ENCODE measurements at places on chromosomes 4 and X. TPM values are rescaled to one million over a fixed set of nuclear protein-coding genes. Genes with fewer than 3 reads are reported as not detected.

DNA sequence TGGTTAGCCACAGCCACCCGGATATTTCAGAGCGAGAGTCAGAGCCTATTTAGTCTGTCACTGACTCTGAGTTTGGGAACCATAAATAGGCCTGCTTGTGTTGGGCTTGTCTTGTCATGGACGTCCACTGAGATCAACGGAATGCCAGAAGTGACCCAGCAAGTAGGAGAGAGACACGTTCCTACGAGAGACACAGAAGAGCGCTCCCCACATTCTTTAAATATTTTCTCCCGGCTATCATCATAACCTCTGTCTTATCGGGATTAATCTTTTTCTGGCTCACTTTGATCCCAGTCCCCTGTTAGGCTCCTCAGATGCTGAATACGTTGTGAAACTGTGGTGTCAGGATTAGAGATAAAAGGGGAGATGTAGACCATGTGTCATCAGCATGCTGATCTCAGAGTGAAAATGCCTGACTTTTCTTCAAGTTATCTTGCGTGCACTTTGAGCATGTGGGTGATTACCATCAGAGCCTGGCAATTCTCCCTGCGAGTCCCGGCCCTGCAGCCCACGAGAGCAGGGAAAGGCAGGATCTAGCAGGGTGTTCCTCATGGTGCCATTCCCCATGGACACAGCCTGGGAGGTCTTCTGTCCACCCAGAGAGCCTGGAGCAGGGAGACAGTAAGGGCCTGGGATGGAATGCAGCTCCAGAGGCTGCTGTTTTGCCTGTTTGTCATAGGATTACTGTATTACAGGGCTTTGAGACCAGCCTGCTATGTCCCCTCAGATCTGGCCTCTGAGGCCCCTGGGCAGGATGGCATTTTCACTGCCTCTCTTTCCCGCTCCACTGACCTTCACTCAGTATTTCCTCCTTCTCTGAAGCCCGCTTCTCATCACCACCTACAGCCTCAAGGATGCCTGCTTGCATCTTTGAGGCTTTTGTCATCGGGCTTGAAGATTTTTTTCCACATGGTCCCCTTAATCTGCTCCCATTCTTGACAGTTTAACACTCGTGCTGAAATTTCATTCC is 2.8 kb upstream of the TENM3 start:
- peak overlapping the region; percentile 88 for H3K27ac ChIP-seq
- H3K27me3 ChIP-seq, result no peaks in the 10 kb centered on the region
- peak; percentile 72 for DNase-seq
- peaks cover 4% of the 10 kb centered on the region for H3K4me1 ChIP-seq
- no peak overlapping the region for H3K4me3 ChIP-seq
- no peaks in the 10 kb centered on the region for H3K36me3 ChIP-seq

Gene ADRA2C
- total RNA-seq, result 4.9 TPM

- H3K4me3 ChIP-seq, result no peak overlapping the region
- no peak overlapping the region for H3K27ac ChIP-seq
- peaks cover 27% of the 10 kb centered on the region for H3K4me1 ChIP-seq
- no peak for DNase-seq
Observed at GRCh38 chrX:24168807-24169206, 19.3 kb downstream of the ZFX start.

DNA sequence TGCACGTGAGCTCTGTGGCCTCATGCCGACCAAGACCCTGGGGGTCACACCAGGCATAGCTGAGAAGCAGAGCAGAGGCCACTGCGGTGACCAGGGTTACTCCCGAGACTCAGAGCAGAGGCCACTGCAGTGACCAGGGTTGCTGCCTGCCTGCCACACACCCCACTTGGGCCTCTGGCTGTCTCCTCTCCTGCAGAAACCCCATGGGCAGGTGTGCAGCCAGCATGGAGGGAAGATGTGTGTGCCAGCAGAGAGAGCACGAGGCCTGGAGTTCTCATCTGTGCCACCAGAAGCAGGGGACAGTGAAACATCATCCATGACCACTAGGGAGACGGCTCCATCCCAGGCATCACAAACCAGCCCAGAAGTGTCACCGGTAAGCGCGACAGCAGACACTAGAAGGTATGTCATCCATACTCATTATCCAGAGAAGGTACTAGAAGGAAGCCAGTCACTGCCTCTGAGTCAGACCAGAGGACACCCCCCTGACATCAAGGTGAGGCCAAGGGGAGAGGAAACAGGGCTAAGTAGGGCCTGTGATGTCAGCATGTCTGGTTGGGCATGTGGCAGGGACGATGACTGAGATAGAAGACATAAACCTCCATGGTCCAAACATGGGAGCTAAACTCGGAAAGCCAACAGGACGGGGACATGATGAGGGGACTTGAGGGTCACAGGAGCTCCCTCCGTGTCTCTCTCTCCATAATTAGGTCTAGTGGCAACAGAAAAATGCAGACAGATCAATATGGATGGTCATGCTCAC is 24.2 kb upstream of the SPON2 start:
- H3K4me1 ChIP-seq, result peaks cover 40% of the 10 kb centered on the region
- H3K27me3 ChIP-seq, result no peaks in the 10 kb centered on the region
- no peaks in the 10 kb centered on the region for H3K36me3 ChIP-seq
- DNase-seq, result no peak

Gene CFAP47
- total RNA-seq, result 0.04 TPM

Gene PNMA6F
- 0.14 TPM for total RNA-seq

DNA sequence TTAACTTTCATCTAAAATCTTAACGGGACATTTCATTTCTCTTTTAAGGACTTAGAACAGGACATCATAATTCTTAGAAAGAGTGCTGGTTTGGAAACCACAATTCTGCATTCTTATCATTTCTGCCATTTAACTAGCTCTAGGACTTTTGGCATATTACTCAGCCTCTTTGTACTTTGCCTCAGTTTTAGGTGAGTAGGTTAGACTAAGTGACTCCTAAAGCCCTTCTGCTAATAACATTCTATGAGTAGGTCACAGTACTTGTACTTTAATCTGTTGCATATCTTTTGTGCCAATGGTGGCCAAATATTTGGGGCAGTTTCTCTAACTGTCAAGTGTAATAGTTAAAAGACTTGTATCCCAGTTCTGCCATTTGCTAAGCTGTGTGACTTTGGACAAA is 115.4 kb upstream of the NUDT6 start:
- H3K27ac ChIP-seq, result no peak overlapping the region
- no peak overlapping the region for H3K4me3 ChIP-seq
- no peaks in the 10 kb centered on the region for H3K27me3 ChIP-seq

DNA sequence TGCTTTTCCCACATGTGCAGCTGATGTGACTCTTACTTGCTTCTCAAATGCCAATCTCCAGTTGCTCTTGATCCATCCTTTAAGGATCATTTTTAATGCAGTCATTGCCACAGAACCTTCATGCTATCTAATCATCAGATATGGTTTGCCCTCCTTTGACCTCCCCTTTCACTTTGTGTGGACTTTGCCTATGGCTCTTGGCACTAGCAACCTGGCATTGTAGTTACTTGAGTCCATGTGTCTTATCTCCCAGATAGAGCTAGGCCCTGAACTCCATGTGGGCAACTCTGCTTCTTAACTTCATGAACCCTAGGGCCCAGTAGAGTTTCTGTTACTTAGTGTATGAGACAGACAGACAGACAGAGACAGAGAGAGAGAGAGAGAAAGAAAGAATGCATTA is 41.6 kb downstream of the MTM1 start:
- H3K4me3 ChIP-seq, result no peak overlapping the region
- no peaks in the 10 kb centered on the region for H3K4me1 ChIP-seq
- no peaks in the 10 kb centered on the region for H3K36me3 ChIP-seq
- no peaks in the 10 kb centered on the region for H3K27me3 ChIP-seq
- DNase-seq, result no peak

DNA sequence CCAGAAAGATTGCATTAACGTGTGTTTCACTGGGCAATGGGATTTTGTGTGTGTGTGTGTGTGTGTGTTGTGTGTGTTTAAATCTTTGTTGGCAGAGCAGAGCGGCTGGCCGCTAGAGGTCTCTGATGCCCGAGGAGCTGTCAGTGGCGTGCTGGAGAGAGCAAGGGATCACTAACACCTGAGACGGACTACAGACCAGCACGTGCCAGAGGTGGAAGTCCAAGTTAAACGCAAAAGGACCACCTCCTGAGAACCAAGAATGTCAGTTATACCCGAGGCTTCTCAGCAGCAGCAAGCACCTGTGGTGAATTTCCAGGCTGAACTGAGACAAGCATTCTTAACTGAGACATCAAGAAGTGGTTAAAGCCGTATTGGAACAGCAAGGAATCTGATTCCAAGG is 9.0 kb upstream of the SLC25A14 start:
- peak; percentile 51 for DNase-seq
- H3K4me1 ChIP-seq, result no peaks in the 10 kb centered on the region
- no peak overlapping the region for H3K4me3 ChIP-seq
- H3K27ac ChIP-seq, result no peak overlapping the region
- no peaks in the 10 kb centered on the region for H3K36me3 ChIP-seq
- H3K27me3 ChIP-seq, result peaks cover 16% of the 10 kb centered on the region

GRCh38 chr4:110484767-110485166 is 8.8 kb downstream of the ENPEP start:
- H3K36me3 ChIP-seq, result no peaks in the 10 kb centered on the region
- H3K4me1 ChIP-seq, result no peaks in the 10 kb centered on the region
- H3K27me3 ChIP-seq, result no peaks in the 10 kb centered on the region
- no peak overlapping the region for H3K27ac ChIP-seq
- DNase-seq, result no peak

DNA sequence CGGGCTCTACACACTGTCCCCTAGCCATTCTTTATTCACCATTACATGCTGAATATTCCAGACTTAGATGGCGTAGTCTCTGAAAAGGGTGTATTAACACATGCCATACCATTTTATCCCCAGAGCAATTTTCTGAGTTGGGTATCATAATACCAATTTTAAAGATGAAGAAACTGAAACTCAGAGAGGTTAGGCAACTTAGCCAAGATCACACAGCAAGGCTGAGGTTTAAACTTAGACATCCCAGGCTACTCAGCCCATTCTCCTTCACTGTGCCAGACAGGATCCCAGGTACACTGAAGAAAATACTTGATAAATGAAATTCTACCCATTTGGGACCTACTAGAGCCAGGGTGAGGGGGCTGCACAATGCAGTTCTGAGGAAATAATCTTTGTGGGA is 67.4 kb upstream of the ARHGAP36 start:
- H3K27ac ChIP-seq, result no peak overlapping the region
- peaks cover 43% of the 10 kb centered on the region for H3K27me3 ChIP-seq
- H3K36me3 ChIP-seq, result no peaks in the 10 kb centered on the region
- H3K4me3 ChIP-seq, result no peak overlapping the region

GRCh38 chr4:19982556-19982955 is 269.1 kb upstream of the SLIT2 start:
- H3K4me1 ChIP-seq, result peaks cover 12% of the 10 kb centered on the region
- H3K36me3 ChIP-seq, result no peaks in the 10 kb centered on the region
- H3K27me3 ChIP-seq, result no peaks in the 10 kb centered on the region
- no peak for DNase-seq
- H3K4me3 ChIP-seq, result no peak overlapping the region

DNA sequence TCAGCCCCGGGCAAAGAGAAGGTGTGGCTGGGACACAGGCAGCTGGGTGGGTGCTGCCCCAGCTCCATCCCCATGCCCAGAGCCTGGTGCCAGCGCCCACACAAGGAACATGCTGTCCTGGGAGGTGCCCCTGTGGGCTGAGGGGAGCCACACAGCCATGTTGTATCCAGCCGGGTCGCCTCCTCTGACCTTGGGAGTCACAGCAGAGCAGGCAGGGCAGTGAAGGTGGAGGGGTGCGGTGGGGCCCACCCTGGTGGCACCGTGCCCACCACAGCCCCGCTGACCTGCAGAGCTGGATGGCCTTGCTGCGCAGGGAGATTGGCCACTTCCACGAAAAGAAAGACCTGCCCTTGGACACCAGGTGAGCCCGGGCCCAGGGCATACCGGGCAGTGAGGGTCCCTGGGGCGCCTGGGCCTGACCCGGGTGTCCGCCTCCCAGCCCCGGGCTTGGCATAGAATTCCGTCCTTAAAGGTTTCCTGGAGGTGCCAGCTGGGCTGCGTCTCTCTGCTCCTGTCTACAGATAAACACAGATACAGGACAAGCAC is 18.7 kb upstream of the ADD1 start:
- peaks cover 53% of the 10 kb centered on the region for H3K36me3 ChIP-seq
- H3K4me1 ChIP-seq, result no peaks in the 10 kb centered on the region
- H3K27ac ChIP-seq, result no peak overlapping the region
- no peaks in the 10 kb centered on the region for H3K27me3 ChIP-seq
- no peak overlapping the region for H3K4me3 ChIP-seq
- no peak for DNase-seq

DNA sequence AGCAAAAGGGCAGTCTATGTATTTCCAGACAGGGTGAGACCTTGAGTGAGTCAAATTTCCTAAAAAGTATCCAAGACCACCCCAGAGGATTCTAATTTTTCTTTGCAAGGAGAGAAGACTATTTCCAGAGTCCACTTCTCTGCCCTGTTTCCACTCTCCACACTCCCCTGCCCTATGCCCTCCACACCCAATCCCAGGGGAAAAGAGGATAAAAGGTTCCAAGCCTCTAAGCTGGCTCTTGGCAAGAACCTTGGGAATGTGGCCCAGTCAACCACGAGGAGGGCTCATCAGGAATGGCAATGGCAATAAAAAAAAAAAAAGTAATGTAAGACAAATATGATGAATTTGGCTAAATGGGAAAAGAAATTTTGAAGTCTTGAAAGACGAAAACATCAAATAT is 65.9 kb downstream of the SRPX start:
- H3K4me3 ChIP-seq, result no peak overlapping the region
- H3K27me3 ChIP-seq, result peaks cover 5% of the 10 kb centered on the region
- no peak for DNase-seq
- H3K4me1 ChIP-seq, result no peaks in the 10 kb centered on the region
- no peaks in the 10 kb centered on the region for H3K36me3 ChIP-seq

- no peak for DNase-seq
- peak overlapping the region; percentile 72 for H3K27ac ChIP-seq
- H3K36me3 ChIP-seq, result no peaks in the 10 kb centered on the region
- H3K27me3 ChIP-seq, result no peaks in the 10 kb centered on the region
Observed at GRCh38 chr4:8199594-8200301, 658 bp downstream of the SH3TC1 start.

GRCh38 chr4:32962100-32962499 is 2241.9 kb downstream of the PCDH7 start:
- H3K36me3 ChIP-seq, result no peaks in the 10 kb centered on the region
- no peak overlapping the region for H3K27ac ChIP-seq
- H3K4me1 ChIP-seq, result no peaks in the 10 kb centered on the region
- DNase-seq, result no peak
- no peaks in the 10 kb centered on the region for H3K27me3 ChIP-seq

GRCh38 chrX:134725103-134725690 is 66.9 kb upstream of the PLAC1 start:
- H3K36me3 ChIP-seq, result no peaks in the 10 kb centered on the region
- no peak for DNase-seq
- H3K4me3 ChIP-seq, result no peak overlapping the region
- H3K27me3 ChIP-seq, result no peaks in the 10 kb centered on the region
- H3K27ac ChIP-seq, result no peak overlapping the region

DNA sequence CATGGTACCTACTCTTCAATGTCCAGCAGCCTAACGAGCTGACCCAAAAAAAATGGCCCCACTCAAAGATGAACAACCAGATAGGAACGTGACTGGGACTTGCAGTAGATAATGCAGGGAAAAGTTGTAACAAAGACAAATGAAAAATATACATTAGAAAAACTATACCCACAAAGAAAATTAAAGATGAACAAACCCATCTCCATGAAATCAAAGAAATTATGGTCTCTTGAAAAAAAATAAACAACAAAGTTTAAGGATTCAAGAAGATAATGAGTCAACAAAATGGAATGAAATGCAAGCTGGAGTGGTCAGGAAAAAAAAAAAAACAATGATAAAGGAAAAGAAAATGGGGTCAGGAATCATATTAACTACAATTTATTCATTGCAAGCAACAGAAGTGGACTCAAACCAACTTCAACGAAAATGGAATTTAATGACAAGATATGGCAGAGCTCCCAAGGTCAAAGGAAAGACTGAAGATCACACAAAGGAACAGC is 309.8 kb upstream of the GALNT7 start:
- no peak overlapping the region for H3K27ac ChIP-seq
- no peak overlapping the region for H3K4me3 ChIP-seq
- DNase-seq, result no peak
- H3K36me3 ChIP-seq, result no peaks in the 10 kb centered on the region
- H3K27me3 ChIP-seq, result peaks cover 4% of the 10 kb centered on the region
